Activated CD4-positive, alpha-beta T cell treated with anti-CD3 and anti-CD28 coated beads for 36 hours (primary cell): ENCODE measurements at places on chromosomes 3 and 15.

- no peaks in the 10 kb centered on the region for H3K4me1 ChIP-seq
- H3K36me3 ChIP-seq = peaks cover 29% of the 10 kb centered on the region
- H3K4me3 ChIP-seq = no peak overlapping the region
Observed at GRCh38 chr15:50744601-50745000, 20.9 kb downstream of the SPPL2A start.

- H3K4me3 ChIP-seq = no peak overlapping the region
- H3K27ac ChIP-seq = no peak overlapping the region
- DNase-seq = no peak
- peaks cover 7% of the 10 kb centered on the region for H3K4me1 ChIP-seq
- H3K27me3 ChIP-seq = peaks cover 11% of the 10 kb centered on the region
- H3K36me3 ChIP-seq = no peaks in the 10 kb centered on the region
Observed at GRCh38 chr15:101461097-101461496, 28.4 kb downstream of the PCSK6 start.

DNA sequence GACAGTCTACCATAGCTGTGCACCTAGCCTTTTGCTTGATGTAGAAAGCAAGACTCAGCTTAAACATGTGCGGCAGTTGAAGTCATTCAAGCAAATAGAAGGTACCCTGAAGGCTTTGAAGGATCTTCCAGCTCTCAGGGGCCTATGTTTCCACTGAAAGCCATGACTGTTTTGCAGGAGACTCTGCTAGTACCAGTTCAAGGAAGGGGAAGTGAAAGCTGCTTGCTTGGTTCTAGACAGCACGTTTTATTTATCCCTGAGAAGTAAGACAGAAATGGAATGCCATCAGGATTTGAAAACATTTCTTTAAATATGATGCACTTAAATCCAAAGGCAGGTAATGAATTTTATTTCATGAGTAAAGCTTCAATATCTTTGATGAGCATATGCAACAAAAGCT lies 311.4 kb downstream of the PDCD6IP start:
- no peaks in the 10 kb centered on the region for H3K4me1 ChIP-seq
- DNase-seq = no peak
- no peak overlapping the region for H3K4me3 ChIP-seq
- no peaks in the 10 kb centered on the region for H3K36me3 ChIP-seq
- no peak overlapping the region for H3K27ac ChIP-seq

GRCh38 chr3:117761703-117762620 lies 1052.4 kb downstream of the TUSC7 start:
- no peaks in the 10 kb centered on the region for H3K27me3 ChIP-seq
- no peak overlapping the region for H3K4me3 ChIP-seq
- H3K27ac ChIP-seq = no peak overlapping the region

GRCh38 chr3:77467702-77468625 lies 428.1 kb downstream of the ROBO2 start:
- no peak overlapping the region for H3K4me3 ChIP-seq
- H3K4me1 ChIP-seq = no peaks in the 10 kb centered on the region
- H3K27me3 ChIP-seq = no peaks in the 10 kb centered on the region
- no peak for DNase-seq
- no peak overlapping the region for H3K27ac ChIP-seq

DNA sequence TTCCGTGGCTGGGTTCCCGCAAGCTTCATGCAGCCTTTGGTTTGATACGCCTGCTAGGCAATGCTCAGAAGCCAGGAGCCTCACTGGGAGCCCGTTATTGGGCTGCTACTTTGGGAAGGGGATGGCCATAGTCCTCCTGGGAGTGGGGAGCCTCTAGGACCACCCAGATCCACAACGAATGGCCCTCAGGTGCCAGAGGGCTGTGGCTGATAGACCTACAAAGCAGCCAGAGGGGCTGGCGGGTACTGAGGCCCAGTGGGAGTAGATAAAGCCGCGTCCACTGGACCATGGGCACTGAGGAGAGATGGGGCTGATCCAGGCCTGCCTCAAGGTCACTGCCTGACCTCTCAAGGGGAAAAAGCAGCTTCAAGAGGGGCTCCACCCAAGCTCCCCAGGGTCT lies 714 bp downstream of the GNAT1 start:
- peaks cover 13% of the 10 kb centered on the region for H3K4me1 ChIP-seq
- no peak for DNase-seq
- H3K36me3 ChIP-seq = no peaks in the 10 kb centered on the region
- no peak overlapping the region for H3K4me3 ChIP-seq
- H3K27me3 ChIP-seq = peaks cover 12% of the 10 kb centered on the region
- no peak overlapping the region for H3K27ac ChIP-seq

DNA sequence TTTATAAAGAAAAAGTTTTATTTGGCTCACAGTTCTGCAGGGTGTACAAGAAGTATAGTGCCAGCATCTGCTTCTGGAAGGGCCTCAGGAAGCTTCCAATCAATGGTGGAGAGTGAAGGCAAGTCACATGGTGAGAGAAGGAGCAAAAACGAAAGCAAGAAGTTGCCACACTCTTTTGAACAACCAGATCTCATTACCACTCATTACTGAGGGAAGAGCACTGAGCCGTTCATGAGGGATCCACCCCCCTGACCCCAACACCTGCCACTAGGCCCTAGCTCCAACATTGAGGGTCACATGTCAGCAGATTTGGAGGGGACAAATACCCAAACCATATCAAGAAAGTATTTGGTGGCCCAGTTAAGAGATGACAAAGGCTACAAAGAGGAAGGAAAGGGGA lies 239.3 kb upstream of the UBE2E1 start:
- no peak overlapping the region for H3K27ac ChIP-seq
- DNase-seq = no peak
- no peak overlapping the region for H3K4me3 ChIP-seq
- H3K27me3 ChIP-seq = no peaks in the 10 kb centered on the region
- H3K36me3 ChIP-seq = no peaks in the 10 kb centered on the region

DNA sequence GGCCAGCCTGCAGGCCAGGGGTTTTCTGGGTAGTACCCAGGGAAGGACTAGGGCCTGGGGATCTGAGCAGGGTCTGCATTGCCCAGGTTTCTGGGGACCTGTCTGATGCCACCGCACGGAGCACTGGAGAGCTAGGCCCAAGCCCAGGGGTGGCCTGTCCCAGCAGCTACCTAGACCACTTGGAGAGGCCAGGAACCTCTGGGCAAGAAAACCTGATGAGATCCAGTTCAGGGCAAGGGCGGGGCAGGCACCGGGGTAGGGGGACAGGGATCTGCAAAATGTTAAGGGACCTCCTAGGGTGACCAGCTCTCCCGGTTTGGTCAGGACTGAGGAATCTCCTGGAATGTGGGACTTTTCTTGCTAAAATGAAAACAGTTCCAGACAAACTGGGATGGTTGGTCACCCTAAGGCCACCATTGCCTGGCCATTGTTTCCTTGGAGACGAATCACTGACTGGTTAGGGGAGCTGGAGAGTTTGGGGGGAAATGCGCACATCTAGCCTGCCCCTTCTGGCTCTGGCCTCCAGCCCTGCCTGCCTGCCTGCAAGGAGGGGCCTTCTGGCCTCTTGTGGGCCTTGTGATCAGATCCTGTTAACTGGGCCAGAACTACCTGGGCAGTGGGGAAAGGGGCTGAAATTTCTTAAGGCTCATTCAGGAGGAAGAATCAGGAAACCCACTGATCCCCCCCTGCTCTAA lies 117.4 kb upstream of the TLE3 start:
- no peak overlapping the region for H3K27ac ChIP-seq
- H3K4me1 ChIP-seq = no peaks in the 10 kb centered on the region
- DNase-seq = no peak

- H3K36me3 ChIP-seq = no peaks in the 10 kb centered on the region
- H3K4me3 ChIP-seq = no peak overlapping the region
- H3K27ac ChIP-seq = no peak overlapping the region
- no peaks in the 10 kb centered on the region for H3K4me1 ChIP-seq
- no peak for DNase-seq
Observed at GRCh38 chr3:53816425-53816824, 29.8 kb downstream of the CHDH start.

DNA sequence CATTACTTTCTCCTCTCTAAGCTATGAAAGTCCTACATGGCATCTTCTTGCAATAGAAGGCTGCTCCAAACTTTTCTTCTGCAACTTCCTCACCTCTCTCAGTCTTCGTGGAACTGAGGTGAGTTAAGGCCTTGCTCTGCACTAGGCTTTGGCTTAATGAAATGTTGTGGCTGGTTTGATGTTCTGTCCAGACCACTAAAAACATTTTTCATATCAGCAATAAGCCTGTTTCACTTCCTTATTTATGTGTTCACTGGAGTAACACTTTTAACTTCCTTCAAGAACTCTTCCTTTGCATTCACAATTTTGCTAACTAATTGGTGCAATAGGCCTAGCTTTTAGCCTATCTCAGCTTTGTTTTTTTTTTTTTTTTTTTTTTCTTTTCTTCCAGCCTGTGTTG lies 335.3 kb upstream of the NECTIN3 start:
- no peaks in the 10 kb centered on the region for H3K27me3 ChIP-seq
- H3K4me3 ChIP-seq = no peak overlapping the region
- H3K4me1 ChIP-seq = no peaks in the 10 kb centered on the region

GRCh38 chr3:23823620-23824019 lies 17.9 kb downstream of the UBE2E1 start:
- no peak overlapping the region for H3K4me3 ChIP-seq
- DNase-seq = no peak
- H3K4me1 ChIP-seq = peaks cover 58% of the 10 kb centered on the region
- H3K36me3 ChIP-seq = peaks cover 2% of the 10 kb centered on the region
- H3K27me3 ChIP-seq = no peaks in the 10 kb centered on the region

DNA sequence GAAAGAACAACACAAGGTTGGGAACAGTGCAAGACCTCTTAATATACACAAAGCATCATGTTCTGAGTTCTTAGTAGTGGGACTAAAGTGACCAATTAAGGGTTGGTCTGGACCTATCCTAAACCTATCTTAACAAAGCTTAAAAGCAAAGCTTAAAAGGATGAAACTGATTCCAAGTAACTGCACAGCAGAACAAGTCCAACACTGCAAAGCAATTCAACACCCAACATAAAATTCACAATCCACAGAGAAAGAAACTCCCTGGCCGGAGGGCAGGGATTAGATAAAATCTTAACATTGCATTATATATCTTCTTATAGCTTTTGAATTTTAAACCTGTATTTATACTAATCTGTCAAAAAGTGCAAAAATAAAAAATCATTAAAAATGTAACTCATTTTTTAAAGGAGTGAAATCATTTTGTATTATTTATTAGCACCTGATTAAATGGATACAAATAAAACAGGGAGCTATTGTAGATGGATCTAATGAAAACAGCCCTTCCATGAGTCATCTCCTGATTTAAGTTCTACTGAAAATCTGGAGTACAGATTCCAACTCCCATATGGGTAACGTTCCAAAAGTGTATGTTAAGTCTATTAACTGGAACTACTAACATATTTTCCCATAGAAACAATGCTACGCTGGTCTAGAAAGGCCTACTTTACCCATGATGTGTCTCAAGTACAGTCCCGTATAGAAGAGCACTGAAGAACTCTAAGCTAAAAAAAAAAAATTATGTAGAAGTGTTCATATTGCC lies 34.9 kb downstream of the PIK3R4 start:
- peaks cover 33% of the 10 kb centered on the region for H3K36me3 ChIP-seq
- no peak overlapping the region for H3K4me3 ChIP-seq
- no peak for DNase-seq
- no peaks in the 10 kb centered on the region for H3K27me3 ChIP-seq

GRCh38 chr3:97235179-97235578 lies 420.8 kb downstream of the EPHA6 start:
- no peak overlapping the region for H3K4me3 ChIP-seq
- no peak overlapping the region for H3K27ac ChIP-seq
- DNase-seq = no peak
- no peaks in the 10 kb centered on the region for H3K27me3 ChIP-seq
- H3K4me1 ChIP-seq = no peaks in the 10 kb centered on the region
